ENCODE measurements at places on chromosomes 16 and 17. TPM values are rescaled to one million over a fixed set of nuclear protein-coding genes. Genes with fewer than 3 reads are reported as not detected.

DNA sequence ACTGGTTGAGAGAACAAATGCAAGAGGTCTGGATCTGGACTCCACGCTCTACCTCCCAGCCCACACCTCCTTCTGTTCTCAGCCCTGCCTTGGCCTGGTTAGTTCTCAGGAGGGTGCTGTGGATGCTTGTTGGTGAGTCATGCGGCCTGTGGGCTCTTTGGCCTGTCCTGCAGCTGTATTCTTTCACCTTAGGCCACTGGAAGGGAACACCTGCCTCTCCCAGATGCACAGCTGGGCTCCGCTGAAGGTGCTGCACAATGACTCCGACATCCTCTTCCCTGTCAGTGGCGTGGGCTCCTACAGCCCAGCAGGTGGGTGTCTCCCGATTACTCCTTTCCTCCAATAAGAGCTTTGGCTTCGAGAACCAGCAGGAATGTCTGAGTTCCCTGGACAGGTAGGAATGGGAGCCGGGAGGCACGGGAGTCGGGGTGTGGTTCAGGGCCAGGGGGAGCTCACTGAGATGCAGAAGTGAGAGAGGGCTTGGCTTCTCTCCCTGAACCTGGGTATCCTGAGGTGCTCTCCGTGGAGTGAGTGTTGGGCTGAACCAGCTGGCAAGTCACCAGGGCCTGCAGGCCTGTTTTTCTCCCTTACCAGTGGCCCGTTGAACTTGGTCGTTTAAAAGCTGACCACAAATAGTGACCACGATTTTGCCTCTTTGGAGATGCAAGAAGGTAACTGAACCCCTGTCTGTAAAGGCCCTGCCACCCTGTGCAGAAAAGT lies 85.0 kb downstream of the SNX29 start:
- DNase-seq: no peak

- no peak for DNase-seq
Observed at GRCh38 chr17:33858121-33858520, 397.0 kb upstream of the CCL2 start.

DNA sequence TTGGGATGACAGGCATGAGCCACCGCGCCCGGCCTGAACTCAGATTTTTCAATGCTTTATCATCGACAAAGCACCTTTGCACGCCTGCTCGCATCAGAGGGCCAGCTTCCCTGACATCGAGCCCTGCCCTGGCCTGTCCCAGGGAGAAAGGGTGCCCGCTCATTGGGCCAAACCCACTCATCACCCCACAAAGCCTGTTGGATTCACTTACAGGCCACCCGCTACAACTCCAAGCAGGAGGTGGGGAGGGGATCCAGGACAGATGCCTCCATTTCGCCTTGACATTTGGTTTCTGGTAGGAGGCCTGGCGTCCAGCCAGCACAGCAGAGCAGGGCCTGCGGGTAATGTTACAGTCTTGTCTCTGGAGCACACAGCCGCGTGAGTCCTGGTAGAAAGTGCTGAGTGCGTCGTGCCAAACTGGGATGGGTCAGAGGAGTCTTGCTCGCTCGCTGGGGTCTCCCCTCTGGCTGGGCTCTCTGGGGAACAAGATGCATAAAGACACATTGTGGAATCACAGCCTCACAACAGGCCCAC lies 19.8 kb downstream of the SMTNL2 start:
- DNase-seq: no peak

The KRT33B gene
- not detected for total RNA-seq

- peak; percentile 96 for DNase-seq
Observed at GRCh38 chr16:20900299-20901067, at the start of the genes DCUN1D3 and LYRM1. DCUN1D3 (minus strand) TSS chr16:20900358; CDS start chr16:20862538, 37,820 bp downstream. LYRM1 (plus strand) TSS chr16:20900771; CDS start chr16:20915556, 14,785 bp downstream.

The CLEC3A gene
- total RNA-seq: 71.2 TPM

DNA sequence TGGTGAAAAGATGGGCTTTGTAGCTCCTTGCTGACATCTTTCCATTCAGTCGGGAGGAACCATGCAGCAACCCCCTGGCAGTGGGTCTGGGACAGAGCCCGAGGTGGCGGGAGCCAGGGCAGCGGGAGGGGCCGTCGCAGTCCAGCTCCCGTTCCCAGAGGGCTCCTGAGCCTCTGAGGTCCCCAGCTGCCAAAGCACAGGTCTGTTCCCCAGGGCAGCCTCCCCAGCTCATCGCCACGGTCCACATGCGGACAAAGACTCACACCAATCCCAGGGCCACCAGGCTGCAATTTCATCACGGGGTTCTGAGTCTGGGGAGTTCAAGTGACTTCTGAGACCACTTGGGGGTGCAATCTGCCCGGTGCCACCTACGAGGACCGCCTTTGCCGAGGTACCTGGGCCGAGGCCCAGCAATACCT lies 196.0 kb downstream of the RBFOX3 start:
- no peak for DNase-seq

The SLC7A6OS gene
- total RNA-seq: 15.0 TPM

DNA sequence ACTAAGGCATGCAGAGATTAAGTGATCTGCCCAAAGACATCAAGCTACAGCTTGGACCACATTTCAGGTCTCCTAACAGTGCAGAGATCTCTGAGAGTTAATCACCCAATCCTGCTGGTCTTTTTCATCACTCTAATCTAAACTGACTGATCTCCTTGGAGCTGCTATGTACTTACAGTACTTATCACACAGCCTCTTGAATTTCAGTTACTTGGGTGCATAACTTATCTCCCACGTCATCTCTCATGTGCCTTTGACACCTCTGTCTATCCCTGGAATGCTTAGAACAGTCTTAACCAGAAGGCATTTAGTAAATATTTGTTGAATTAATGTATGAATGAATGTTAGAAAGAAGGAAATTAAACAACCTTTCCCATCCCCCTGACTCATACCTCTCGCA lies 139.0 kb downstream of the SNX11 start:
- DNase-seq: no peak

DNA sequence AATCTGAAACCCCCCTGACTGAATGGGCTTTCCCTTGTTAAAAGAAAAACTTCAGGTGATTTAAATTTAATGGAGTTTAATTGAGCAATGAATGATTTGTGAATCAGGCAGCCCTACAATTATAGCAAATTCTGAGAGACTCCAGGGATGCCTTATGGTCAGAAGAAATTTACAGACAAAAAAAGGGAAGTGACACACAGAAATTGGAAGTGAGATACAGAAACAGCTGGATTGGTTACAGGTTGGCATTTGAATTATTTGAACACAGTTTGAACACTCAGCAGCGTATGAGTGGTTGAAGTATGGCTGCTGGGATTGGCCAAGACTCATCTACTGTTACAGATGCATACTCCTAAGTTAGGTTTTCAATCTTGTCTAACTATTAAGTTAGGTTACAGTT lies 19.0 kb upstream of the CPHXL start:
- DNase-seq: no peak

GRCh38 chr17:5209396-5209795 lies 17.7 kb upstream of the ZNF594 start:
- DNase-seq: no peak

- DNase-seq: no peak
Observed at GRCh38 chr16:10136916-10137315, 45.3 kb downstream of the GRIN2A start.

DNA sequence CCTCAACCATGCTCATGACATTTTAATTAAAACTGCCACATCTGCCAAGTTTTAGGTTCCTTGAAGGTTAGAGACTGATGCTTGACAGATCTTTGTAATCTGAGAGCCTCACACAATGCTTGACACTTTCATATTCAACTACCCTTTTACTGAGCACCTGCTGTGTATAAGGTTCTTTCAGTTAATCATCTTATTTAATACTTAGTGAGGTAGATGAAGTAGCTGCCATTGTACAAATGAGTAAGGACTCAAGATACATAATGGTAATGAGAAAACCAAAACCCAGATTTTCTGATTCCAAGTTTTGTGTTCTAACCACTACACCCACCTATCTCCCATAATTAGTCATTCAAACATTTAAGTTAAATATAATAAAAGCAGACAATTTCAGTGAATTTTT lies 35.4 kb upstream of the ARL6IP1 start:
- no peak for DNase-seq

GRCh38 chr17:49738456-49739163 lies 25.3 kb downstream of the FAM117A start:
- DNase-seq: no peak

DNA sequence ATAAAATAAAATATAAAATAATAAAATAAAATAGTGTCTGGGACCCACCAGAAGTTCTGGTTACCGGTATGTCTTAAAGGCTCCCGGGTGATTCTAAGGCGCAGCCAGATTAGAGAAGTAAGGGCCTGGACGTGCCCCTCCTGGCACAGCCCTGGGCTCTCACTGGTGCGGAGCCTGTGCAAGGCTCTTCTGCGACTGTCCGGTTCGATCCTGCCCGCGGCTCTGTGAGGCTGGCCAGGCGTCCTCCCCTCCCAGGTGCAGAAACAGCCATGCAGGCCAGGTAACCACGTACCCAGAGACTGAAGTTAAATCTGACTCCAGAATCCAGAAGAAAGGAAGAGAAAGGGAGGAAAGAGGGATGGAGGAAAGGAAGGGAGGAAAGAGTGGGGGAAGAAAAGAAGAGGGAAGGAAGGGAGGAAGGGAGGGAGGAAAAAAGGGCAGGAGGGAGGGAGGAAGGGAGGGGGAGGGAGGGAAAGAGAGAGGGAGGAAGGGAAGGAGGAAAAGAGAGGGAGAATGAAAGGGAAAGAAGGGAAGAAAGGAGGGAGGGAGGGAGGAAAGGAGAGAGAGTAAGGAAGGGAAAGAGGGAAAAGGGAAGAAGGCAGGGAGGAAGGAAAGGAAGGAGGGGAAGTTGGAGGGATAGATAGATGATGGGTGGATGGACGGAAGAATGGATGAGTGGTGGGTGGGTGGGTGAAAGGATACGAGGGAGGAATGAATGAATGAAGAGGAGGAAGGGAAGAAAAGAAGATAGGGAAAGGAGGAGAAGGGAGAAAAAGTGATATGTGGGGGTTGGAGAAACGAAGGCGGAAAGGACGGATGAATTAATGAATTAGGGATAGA lies 42.3 kb downstream of the C16orf82 start:
- no peak for DNase-seq

GRCh38 chr16:66270333-66270927 lies 96.1 kb upstream of the CDH5 start:
- DNase-seq: peak; percentile 64

DNA sequence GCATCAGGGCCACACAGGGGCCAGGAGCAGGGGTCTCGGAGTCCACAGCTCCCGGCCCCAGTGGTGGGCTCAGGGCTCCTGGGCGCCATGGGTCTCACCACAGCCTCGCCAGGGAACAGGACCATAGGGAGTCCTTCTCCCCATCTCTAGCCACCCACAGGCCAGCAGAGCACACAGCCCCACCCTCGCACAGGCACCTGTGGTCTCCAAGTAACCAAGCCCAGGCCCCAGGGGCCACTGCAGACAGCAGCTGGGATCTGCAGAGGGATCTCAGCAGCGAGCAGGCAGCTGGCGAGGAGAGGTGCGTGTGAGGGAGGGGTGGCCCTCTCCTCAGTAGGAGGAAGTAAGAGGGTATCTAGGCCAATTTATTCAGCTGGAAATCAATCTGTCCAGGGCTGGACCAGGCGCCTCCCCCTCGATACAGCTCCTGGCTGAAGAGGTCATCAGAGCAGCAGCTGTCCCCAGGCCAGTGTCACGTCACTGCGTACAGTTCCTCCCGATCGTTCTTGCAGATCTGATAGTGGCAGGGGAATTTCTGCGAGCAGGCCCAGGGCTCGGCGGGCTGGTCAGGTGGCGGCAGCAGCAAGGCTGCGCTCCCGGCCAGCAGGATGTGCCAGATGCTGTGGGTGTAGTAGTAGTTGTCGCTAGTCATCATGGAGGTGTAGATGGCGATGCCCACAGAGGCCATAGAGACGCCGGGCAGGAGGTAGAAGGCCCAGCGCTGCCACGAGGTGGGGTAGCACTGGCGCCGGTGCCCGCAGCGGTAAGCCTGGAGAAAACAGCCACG lies 1.4 kb upstream of the MRPL28 start:
- no peak for DNase-seq

DNA sequence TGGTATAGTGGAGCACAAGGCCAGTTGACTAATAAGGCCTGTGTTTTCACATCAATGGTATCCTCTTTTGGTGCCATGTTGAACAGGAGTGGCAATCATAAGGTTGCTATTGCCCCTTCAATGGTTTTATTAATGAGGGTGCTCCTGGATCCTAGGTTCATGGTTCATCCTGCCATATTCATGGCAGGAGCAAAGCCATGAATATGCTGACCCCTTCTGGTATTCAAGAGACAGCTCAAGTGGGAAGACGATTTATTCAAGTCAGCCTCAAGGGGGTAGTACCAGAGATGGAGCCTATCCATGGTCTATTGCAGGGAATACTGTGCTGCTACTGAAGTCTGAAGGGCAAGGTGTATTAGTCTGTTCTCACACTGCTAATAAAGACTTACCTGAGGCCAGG lies 2.6 kb downstream of the ABCA9 start:
- peak; percentile 31 for DNase-seq

The CAVIN1 gene
- total RNA-seq: 48.7 TPM

DNA sequence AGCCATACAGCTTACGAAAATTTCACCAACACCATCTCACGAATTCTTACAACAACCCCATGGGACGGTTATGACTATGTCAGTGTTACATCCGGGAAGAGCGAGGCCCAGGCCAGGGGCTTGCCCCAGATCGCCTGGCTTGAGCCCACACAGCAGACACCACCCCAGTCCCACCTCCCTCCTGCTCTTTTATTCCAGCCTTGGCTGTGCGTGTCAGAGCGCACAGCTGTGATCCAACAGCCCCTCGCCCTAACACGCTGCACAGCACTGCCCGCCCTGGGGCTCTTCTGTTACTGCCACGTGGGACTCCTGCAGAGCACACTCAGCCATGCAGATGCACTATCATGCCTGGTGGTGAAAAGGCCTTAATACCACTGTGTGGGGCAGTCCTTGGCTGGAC lies 127.9 kb downstream of the ENGASE start:
- DNase-seq: no peak

GRCh38 chr16:3659251-3659650 lies 4.8 kb downstream of the DNASE1 start:
- DNase-seq: no peak

- no peak for DNase-seq
Observed at GRCh38 chr17:37142294-37142896, 193.6 kb downstream of the AATF start.

- no peak for DNase-seq
Observed at GRCh38 chr17:61330174-61331150, 69.2 kb upstream of the TBX2 start.

GRCh38 chr16:49638673-49639610 lies 217.0 kb downstream of the ZNF423 start:
- DNase-seq: no peak

DNA sequence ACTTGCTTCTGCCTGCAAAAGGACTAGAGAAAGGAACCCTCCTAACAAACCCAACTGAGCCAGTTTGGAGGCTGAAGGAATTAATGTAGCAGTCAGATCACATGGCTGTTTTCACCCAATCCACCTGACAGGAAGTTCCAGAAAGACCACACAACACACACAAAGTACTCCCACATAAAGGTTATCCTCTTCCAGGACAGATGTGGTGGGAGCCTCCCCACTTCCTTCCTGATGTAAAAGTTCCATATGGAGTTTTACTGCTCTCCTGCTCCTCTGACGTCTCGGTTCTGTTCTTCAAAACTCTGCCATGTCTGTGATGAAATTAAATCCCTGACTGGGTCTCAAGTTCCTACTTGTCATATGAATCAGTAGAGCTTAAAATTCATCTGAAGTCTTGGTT lies 497.0 kb upstream of the HSBP1 start:
- DNase-seq: no peak
